OCI-LY7 (cell line): ENCODE measurements at places on chromosomes 2 and 18. TPM values are rescaled to one million over a fixed set of nuclear protein-coding genes. Genes with fewer than 3 reads are reported as not detected.

Gene SLC5A6
- total RNA-seq: 47.9 and 60.1 TPM in 2 replicates

Gene CIB4
- total RNA-seq: not detected in 2 replicates

Gene PLCD4
- 0.48 TPM in 1 of 2 replicates, not detected in the other for total RNA-seq

Gene DSG1
- not detected in 2 replicates for total RNA-seq

Gene MATN3
- not detected in 2 replicates for total RNA-seq

Gene KIF5C
- total RNA-seq: 18.0 and 22.2 TPM in 2 replicates

Gene PROM2
- 1.2 TPM in 1 of 2 replicates, not detected in the other for total RNA-seq

Gene C1QL2
- total RNA-seq: not detected in 2 replicates

Gene ZNF2
- 3.4 and 3.7 TPM in 2 replicates for total RNA-seq
